ENCODE measurements at places on chromosomes 3 and 15.

DNA sequence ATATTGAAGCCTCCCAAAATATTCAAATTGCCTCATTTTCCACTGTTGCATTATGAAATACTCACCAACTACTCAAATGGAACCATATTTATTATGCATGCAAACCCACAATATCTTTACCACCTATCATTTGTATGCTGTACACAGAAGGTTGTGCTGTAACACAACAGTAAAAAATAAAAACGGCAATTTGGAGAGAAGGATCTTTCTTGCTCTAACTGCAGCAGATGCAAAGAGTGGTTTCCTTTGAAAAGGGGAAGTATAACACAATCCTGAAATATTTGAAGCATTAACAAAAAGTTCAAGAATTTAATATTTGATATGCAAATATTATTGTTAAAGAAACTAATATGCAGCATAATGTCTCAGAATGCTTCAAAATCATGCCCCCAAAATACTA, 244.5 kb upstream of the SUCLG2 start:
- no peak for DNase-seq

DNA sequence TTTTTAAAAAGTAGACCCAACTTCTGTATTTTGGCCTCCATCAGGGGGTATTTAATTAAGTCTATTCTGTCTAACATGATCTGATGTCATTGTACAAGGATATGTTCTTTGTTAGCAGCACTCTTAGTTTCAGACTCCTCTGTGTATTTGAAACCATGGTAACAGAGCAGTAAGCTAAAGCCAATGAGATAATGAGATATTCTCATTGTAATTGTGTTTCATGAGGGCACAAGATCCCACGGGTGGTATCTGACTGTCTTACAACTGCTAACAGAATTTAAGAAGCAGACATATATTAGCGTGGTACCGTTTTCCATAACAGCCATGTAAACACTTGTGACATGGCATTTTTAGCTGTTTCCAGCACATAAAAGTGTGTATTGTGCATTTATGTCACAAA, 251.2 kb upstream of the VEPH1 start:
- DNase-seq = no peak

DNA sequence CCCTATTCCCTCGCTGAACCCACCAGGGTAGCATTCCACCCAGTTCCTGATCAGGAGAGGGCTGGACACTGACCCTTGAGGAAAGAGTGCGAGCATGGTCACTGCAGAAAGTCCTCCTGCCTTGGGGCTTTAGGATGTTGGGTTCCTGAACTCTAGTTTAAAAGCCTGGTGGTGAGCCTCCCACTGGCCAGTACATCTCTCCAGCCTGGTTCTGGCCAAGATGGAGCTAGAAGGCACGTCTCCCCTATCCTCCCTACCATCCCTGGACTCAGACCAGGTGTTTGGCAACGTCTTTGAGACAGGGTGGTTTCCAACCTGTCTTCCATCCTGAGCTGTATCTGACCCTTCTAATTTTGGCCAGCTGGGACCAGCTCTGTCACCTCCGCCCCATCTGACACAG, 31.4 kb downstream of the NBEAL2 start:
- DNase-seq = no peak

GRCh38 chr15:81095690-81096365, 38.2 kb upstream of the CFAP161 start:
- DNase-seq = no peak

DNA sequence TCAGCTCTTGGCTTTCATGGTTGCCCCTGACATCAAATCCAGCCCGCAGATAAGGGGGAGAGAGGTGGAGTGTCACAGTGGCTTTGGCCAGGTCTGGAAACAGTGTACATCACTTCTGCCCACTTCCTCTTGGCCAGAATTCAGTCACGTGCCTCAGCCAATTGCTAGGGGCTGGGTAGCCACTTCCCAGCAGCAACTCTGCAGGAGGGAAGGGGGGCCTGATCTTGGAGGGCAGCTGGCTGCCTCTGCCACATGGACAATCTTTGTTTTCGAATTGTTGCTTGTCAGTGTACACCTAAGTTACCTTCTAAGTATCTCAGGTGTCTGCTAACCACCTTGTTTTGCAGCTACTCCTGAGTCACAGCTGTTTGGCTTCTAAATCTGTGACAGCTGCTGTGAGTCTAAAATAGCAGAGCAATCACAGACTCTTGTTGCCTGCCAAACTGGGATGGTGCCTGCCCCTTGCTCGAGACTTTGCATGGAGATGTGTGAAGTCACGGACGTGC, 41.0 kb upstream of the LIMD1 start:
- DNase-seq = no peak

DNA sequence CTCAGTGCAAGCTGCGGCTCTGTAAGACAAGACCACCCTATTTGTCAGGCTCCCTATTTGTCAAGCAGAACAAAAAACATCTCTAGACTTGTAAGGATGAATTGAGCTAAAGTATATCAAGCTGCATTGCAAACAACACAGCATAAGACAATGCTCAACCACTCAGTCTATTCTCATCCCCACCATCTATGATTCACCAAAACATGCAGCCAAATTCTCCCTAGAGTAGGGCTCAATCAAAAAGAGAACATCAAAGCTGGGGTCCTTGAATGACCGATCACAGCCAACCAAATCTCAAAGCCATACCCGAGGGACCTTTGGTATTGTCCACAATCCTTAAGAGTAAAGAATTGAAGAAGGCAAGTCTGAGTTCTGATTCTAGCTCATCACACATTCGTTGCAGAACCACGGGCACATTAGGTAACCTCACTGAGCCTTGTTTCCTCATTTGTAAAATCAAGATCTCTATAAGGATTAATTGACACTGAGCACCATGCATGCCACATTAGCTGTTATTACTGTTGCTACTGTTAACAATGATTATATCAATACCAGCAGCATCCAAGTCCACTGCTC, 31.2 kb downstream of the RFTN1 start:
- DNase-seq = no peak

DNA sequence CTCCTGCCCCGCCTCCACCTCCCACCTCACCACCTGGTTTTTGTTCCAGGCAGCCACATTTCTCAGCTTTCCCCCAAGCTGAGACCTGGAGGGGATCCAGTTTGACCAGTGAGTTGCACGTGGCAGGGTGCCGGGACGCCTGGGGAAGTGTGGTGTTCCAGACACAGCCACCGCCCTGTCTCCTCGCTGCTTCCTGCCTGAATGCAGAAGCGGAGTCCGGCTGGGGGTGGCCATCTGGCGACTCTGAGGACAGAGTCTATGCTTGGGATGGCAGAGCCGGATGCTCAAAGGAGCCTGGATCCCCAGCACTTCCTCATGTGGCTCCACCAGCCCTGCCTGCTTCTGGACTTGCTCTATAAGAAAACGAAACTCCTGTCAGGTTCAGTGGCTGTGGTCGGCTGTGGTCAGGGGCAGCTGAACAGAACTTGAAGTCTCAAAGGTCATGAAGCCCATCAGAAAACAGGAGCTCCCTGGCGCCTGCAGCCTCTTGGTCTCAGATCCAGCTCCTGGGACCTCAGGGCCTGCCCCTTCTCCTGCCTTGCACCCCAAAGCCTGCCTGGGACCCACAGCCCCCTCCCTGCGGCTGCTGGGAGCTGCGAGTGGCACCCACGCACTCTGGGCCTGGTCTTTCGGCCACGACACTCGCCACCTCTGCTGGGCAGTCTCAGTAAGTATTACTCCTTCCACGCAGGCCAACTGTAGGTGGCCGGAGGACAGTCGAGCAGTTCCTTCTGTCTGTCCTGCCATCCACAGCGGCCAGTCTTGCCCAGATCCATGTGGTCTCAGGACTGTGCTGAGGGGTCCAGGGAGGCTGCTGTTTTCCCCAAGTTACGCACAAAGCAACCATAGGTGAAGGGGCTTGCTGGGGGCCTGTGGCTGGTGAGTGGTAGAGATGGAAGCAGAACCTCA, 112.8 kb upstream of the MEF2A start:
- no peak for DNase-seq

DNA sequence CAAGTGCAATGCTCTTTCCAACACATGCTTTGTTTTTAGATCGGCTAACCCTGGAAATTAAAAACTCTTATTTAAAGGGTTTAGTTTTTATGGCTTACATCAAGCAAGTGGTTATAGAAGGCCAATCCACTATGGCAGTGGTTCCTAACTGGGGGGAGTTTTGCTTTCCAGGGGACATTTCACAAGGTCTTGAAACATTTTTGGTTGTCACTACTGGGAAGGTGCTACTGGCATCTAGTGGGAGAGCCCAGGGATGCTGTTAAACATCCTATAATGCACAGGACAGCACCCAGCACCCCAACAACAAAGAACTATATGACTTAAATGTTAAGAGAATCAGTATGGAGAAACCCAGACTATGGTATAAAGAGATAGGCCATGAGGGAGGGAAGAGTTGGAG, 439.0 kb downstream of the NTRK3 start:
- no peak for DNase-seq

DNA sequence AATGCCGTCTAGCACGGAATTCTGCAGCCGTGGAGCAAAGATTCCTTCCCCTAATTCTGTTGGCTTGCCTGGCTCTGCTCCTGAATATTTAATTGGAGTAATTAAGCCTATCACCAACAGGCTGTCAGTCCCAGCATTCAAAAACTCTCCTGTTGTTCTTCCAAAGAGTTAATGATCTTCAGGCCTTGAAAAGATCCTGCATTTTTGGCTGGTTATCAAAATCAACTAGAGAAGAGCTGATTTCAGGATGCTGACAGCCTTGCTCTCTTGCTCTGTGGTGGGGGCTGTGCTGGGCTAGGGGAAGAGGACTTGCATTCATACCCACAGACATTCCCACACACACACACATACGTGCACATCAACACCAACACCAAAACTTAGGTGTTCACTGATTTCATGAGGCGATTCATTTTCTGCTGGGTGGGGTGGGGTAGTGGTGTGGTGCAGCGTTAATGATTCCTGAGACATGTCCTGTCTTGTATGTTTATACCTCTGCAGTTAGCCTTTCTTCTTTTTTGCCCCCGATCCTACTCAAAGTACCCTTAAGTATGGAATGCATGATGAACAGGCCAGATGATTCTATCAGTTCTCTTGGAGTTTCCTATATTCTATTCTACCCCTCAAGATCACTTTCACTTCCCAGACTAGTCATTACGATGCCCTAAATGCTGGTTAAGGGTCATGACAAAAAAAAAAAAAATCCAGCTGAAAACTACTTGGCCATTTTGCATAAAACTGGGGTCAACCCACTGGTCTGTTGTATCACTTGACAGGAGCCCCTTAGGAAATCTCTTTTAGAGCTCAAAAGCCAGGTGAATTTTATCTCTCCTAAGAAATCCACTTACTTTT, 42.3 kb downstream of the CPN2 start:
- DNase-seq = no peak

DNA sequence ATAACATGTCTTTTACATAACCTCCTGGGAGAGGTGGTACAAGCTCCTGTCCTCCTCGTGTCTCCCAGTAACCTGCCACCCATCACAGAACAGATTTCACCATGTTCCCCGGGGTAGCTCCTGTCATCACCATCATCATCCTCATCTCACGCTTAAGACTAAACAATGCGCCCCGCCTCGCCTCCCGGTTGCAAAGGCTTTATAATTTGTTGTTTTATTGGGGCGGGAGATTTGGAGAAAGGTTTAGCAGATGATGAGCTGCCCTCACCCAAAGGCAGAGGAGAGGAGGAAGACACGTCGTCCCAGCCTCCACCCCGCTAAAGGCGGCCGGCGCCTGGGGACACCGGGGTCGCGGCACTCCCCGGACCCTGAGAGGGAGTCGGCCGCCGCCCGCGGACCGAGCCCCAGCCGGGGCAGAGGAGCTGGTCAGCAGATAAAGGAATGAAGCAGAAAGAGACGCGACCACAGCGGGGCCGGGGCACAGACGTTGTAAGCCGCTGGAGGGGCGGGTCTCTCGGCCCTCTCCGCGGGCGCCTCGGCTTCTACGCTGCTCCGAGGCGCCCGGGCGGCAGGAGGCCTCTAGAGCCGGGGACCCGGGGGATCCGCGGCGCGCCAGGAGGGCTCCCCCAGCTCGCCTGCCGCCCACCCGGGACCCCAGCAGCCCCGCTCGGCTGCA, 589 bp downstream of the HERC1 start:
- peak; percentile 28 for DNase-seq

- no peak for DNase-seq
Measured at GRCh38 chr3:195073866-195074860, 196.8 kb downstream of the XXYLT1 start.

DNA sequence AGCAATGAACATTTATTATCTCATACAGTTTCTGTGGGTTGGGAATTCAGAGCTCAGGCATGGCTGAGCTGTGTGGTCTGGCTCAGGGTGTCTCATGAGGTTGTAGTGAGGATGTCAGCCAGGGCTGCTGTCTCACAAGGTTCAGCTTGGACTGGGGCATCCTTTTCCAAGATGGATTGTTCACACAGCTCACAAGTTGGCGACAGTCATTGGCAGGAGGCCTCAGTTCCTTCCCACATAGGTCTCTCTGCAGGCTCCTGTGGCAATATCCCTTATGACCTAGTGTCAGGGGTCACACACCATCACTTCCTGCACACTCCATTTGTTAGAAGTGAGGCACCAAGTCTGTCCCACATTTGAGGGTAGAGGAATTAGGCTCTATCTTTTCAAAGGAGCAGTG, 56.0 kb downstream of the RPLP1 start:
- DNase-seq = no peak

GRCh38 chr15:40787344-40787841, 17.6 kb downstream of the C15orf62 start:
- peak; percentile 39 for DNase-seq

- no peak for DNase-seq
Measured at GRCh38 chr3:65979162-65979561, 59.6 kb downstream of the MAGI1 start.

GRCh38 chr15:76163457-76164295, 103.9 kb downstream of the TMEM266 start:
- no peak for DNase-seq

- DNase-seq = peak; percentile 86
Measured at GRCh38 chr3:58237238-58237940, at the start of gene ABHD6. TSS of gene ABHD6 (plus strand) at chr3:58237792. CDS start at chr3:58256587, 18,795 bp downstream.

- DNase-seq = no peak
Measured at GRCh38 chr15:49718846-49719245, 98.0 kb downstream of the DTWD1 start.

DNA sequence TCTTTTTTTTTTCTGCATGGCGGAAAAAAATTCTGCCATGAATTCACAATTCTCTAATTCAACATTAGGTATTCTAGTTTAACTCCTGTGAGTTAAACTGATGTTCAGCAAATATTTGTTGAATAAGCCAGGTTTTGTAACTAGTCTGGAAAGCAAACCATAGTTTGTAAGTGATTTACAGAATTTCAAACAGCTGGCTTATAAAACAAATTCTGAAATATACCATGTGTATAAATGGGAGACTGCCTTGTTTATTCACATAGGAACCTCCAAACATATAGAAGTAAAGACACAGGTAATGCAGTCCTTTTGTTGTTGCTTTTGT, 101.1 kb downstream of the IL1RAP start:
- DNase-seq = no peak
